ENCODE measurements at places on chromosomes 16 and 17.

DNA sequence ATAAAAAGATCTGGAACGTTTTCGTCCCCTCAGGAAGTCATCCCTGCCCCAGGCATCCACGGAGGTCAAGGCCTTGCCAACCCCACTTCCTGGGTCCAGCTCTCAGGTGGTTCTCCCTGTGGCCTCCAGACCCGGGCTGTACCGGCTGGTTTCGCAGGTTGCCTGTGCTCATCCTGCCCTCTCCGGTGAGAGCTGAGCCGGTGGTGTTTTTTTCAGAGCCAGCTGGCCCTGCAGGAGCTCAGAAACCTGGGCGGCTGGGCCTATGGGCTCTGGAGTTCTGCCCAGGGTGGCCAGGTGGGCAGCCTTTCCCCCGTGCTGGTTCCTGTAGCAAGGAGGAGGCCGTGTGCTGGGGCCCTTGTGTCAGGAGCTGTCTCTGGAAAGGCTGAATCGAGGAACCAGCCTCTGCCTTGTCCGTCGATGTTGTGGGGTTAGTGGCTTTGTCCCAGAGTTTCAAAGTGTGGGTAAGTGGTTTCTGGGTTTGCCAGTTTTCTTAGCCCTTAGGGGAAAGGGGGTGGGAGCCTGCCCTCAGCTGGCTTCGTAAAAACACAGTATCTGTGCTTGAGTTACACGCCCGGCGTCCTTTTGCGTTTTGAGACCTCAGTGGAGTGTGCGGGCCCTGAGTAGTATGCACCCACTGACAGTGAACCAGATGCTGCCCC, 23.6 kb downstream of the C16orf90 start:
- no peak for DNase-seq

- DNase-seq, result no peak
Observed at GRCh38 chr17:66938656-66939055, 25.9 kb upstream of the CACNG4 start.

DNA sequence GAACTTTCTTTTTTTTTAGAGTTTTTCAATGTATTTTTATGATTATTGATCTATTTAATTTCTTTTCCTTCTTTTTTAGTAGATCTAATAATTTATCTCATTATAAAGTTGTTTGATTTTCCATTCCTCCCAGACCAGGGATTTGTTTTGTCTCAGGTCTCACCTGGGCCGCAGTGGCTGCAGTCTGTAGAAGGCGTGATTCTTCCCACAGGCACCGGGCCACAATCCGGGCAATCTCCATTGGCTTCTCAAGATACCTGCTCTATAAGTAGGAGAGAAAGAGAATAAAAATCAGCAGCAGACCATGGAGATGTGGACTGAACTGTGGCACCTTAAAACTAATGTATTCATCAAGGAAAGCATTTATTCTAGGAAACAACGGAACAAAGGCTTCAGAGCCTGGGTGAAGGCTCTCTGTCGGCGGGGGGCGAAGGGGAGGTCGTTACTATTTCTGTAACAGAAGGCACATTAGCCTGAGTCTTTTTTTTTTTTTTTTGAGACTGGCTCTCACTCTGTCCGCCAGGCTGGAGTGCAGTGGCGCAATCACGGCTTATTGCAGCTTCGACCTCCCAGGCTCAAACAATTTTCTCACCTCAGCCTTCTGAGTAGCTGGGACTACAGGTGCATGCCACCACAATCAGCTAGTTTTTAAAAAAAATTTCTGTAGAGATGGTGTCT, 42.7 kb downstream of the STAT3 start:
- no peak for DNase-seq

DNA sequence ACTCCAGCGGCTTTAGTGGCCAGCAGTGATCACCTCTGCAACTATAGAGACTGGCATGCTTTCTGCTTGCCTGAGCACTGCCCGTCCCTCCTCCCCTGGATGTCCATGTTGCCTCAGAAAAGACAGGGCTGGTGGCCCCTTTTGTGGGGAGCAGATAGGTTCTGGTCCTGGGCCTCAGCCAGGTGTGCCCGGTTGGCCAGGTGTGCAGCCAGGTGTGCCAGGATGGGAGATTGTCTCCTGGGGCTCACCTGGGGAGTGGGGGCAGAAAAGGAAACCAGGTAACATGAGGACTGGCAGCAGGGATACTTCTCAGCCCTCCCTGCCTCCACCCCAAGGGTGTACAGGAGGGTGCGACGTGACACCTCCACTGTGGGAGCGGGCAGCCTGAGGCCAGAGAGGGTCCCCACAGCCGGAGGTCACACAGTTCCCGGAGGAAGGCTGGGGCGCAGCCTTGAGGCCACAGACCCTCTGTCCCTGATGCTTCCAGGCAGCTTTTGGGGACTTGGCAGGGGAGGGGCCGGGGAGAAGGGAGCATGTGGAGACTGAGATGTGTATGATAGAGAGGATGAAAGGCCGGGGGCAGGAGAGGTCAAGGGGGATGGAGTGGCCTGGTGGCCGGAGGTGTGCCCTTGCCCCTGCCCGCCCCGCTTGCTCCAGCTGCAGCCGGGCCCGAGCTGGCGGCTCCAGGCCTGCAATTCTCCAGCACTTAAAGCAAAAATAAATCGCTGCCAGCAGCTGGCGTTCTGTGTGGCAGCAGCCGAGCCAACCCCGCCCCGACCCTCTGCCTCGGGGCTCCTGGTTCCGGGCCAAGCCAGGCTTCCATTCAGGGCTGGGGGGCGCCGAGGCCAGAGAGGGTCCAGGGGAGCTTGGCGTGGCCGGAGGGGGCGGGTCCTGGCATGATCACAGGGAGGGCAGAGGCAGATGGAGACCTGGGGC, 6.7 kb downstream of the KCNJ12 start:
- DNase-seq, result no peak

DNA sequence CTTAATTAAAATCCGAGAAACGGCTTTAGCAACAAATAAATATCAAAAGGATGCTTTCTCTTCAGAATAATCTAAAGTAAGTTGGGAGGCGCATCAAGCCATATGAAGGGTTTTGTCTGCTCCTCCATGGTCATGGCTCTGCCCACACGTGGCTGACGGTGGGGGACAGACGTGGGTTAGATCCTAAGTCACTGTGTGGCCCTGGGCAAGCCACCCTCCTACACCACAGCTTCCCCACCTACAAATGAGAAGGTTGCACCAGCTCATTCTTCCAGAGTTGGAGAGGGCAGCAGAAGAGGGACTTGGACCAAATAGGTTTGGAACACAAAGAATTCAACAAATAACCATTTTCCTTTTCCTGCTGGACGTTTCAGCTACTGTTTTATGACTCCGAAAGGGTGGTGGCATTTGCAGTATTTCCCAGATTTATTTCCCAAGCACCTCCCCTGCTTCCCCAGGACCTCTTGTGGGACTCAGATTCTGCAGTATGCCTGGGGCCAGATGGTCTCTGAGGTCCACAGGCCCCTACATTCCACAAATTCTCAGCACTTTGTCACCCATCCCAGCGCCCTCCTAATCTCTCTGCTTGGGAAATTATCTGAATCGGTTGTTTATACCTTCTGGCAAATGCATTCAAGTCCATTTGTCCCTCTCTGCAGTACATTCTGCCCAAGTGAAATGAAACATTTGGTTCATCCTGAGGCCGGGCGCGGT, 17.8 kb downstream of the LRRC75A start:
- DNase-seq, result no peak

DNA sequence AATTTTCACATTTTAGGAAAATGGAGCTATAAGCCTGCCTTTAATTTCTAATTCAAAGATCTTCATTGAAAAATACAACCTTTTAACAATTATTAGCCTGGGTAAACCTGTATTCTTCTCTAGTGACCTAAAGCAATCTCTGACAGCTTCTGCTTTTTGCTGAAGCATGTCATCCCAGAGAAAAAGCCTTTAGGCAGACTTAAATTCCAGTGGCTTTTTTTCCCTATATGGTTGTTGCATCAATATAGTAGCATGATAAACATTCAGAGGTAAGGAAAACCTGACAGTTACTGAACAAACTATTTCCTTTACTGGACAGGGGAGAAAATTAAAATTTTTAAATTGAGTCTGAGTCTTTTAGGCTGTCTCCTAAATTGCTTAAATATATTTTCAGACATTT, 7.8 kb upstream of the EVI2A start:
- DNase-seq, result no peak

Data from stimulated activated CD4-positive, alpha-beta T cell treated with anti-CD3 and anti-CD28 coated beads, Interleukin-4, amount 100 ng/mL, for 24 hours (primary cell).